ENCODE measurements at places on chromosomes 5 and 9. TPM values are rescaled to one million over a fixed set of nuclear protein-coding genes. Genes with fewer than 3 reads are reported as not detected.

Gene KCNN2
- 0.21 TPM for total RNA-seq

Gene THOC3
- total RNA-seq = 150 TPM

Gene TRIM52
- 1.7 TPM for total RNA-seq

Gene ZDHHC12
- 58.0 TPM for total RNA-seq

Gene CCNI2
- total RNA-seq = 0.48 TPM

Gene LECT2
- not detected for total RNA-seq

Gene CTNND2
- total RNA-seq = not detected

Gene GBGT1
- 1.3 TPM for total RNA-seq

Gene GMCL2
- total RNA-seq = not detected

Gene JADE2
- 25.2 TPM for total RNA-seq

Gene RMRP
- 24,624 TPM for total RNA-seq

Gene DMGDH
- 2.7 TPM for total RNA-seq

Gene PCDHA4
- total RNA-seq = 1.2 TPM

Gene SOHLH1
- not detected for total RNA-seq

Gene PCDHGA12
- total RNA-seq = 3.9 TPM

Gene DOLK
- total RNA-seq = 21.7 TPM

Gene PRKACG
- total RNA-seq = not detected

Gene SPATA31A3
- total RNA-seq = not detected

Gene LIFR
- total RNA-seq = 5.8 TPM

Gene COL15A1
- not detected for total RNA-seq

Gene GABRB2
- not detected for total RNA-seq

Gene KCNMB1
- total RNA-seq = not detected

Gene TMEM161B
- total RNA-seq = 21.5 TPM

Gene F2RL2
- not detected for total RNA-seq

Gene KCNT1
- not detected for total RNA-seq

Gene NEUROG1
- total RNA-seq = not detected

Gene SYK
- total RNA-seq = 15.2 TPM

Gene CSNK1A1
- 568 TPM for total RNA-seq

Gene MSMP
- not detected for total RNA-seq

Gene SVEP1
- 1.2 TPM for total RNA-seq

Measured in tracheal epithelial cell (primary cell).